ENCODE measurements at places on chromosomes 13 and 19.

- peaks cover 5% of the 10 kb centered on the region for H3K27me3 ChIP-seq
- peaks cover 15% of the 10 kb centered on the region for H3K4me1 ChIP-seq
- no peaks in the 10 kb centered on the region for H3K36me3 ChIP-seq
- DNase-seq, result peak; percentile 54
- peak overlapping the region; percentile 86 for H3K27ac ChIP-seq
- H3K4me3 ChIP-seq, result peak overlapping the region; percentile 75
Observed at GRCh38 chr13:24161010-24161775, 673 bp downstream of the SPATA13 start.

GRCh38 chr13:24107955-24108614, 52.4 kb upstream of the SPATA13 start:
- no peak overlapping the region for H3K4me3 ChIP-seq
- H3K36me3 ChIP-seq, result no peaks in the 10 kb centered on the region
- no peaks in the 10 kb centered on the region for H3K27me3 ChIP-seq
- DNase-seq, result no peak
- H3K27ac ChIP-seq, result no peak overlapping the region
- H3K4me1 ChIP-seq, result peaks cover 2% of the 10 kb centered on the region

DNA sequence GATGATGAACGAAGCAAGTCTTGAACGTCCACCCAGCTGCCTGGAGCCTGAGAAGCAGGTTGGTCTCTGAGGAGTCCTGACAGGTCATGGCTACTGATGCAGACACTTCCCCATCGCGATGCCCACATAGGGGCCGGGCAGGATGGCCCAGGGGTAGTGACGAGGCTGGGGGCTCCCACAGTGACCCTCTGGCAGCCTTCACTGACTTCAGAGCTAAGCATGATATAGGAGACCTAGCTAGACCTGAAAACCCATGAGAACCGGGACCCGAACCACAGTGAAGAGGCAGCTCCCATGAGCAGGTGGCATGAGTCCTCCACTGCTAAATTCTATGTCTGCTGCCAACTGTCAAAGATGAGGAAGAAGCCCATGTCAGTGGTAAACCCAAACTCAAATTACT, 91.7 kb downstream of the RNASEH2B start:
- no peak overlapping the region for H3K27ac ChIP-seq
- DNase-seq, result no peak
- H3K4me1 ChIP-seq, result no peaks in the 10 kb centered on the region
- H3K36me3 ChIP-seq, result no peaks in the 10 kb centered on the region
- no peak overlapping the region for H3K4me3 ChIP-seq

DNA sequence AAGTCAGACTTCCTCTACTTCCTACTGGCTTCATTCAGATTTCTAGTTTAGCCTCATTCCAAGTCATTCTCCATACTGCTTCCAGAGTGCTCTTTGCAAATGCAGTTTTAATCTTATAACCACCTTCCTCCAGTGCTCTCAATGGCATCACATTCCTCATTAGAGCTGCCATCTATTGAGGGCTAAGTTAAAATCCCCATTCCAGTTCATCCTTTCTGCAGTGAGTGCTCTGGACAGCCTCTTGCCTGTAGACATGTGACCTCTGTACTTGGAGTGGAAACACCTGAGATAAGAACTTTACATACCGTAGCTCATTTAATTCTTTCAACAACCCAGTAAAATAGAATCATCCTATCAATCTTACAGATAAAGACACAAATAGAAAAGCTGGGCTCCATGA, 57.9 kb upstream of the MAB21L1 start:
- no peak overlapping the region for H3K4me3 ChIP-seq
- H3K27ac ChIP-seq, result no peak overlapping the region
- no peak for DNase-seq
- H3K4me1 ChIP-seq, result no peaks in the 10 kb centered on the region

GRCh38 chr19:38441657-38442348, 8.3 kb downstream of the RYR1 start:
- no peaks in the 10 kb centered on the region for H3K4me1 ChIP-seq
- no peaks in the 10 kb centered on the region for H3K27me3 ChIP-seq
- no peak overlapping the region for H3K4me3 ChIP-seq
